Fibroblast of skin of right biceps (primary cell): ENCODE measurements at places on chromosomes 7 and 10.
A peak's percentile ranks its signal among the peaks of the same experiment; 100 is the strongest.

GRCh38 chr10:127849921-127850320, 42.8 kb downstream of the CLRN3 start:
- DNase-seq = no peak

GRCh38 chr7:11557627-11558026, 274.4 kb downstream of the THSD7A start:
- DNase-seq = peak; percentile 45

DNA sequence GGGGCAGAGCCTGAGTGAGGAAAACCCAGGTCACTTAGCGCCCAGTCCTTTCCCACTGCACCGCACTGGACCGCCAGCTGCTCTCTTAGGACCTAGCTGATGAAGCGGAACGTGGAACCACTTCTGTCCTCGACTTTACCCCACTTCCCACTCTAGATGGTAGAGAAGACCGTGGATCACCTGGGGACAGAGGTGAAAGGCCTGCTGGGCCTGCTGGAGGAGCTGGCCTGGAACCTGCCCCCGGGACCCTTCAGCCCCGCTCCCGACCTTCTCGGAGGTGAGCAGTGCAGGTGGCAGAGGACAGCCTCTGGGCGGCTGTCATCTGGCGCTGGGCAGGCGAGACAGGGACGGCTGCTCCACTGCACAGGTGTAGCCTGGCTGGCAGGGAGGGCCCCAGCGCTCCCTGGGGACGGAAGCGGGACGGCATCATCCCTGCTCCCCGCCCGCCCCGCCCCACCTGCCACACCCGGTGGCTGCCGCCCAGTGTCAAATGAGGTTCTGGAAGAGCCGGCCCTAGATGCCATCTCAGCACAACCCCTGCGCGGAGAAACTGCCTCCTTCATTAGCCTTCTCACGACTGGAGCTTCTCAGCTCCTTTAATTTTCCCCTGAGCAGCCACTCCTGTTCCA, 11.7 kb downstream of the PLAC9 start:
- no peak for DNase-seq

DNA sequence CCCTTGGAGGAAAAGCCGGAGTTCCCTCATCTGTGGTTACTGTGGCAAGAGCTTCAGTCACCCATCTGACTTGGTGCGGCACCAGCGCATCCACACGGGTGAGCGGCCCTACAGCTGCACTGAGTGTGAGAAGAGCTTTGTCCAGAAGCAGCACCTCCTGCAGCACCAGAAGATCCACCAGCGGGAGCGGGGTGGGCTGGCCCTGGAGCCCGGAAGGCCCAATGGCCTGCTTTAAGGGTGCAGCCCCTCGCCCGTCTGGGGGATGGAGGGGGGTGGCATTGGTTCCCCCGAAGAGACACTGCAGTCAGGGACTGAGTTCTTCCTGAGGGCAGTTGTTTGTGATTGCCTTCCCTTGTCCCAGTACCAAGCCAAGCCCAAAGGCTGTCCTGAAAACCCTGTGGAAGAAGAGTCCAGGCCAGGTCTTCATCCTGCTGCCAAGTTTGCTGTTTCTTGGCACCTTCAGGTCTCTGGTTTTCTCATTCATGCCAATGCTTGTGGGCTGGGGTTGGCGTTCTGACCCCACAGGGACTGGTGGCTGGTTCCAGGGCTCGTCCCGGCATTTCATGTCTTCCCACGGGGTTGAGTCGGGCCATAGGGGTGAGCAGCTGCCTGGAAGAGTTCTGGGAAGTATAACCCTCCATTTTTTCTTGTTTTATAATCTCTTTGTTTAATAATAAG, 7.7 kb upstream of the ZNF783 start:
- no peak for DNase-seq

GRCh38 chr7:75688200-75689136, 50.3 kb downstream of the HIP1 start:
- DNase-seq = no peak

DNA sequence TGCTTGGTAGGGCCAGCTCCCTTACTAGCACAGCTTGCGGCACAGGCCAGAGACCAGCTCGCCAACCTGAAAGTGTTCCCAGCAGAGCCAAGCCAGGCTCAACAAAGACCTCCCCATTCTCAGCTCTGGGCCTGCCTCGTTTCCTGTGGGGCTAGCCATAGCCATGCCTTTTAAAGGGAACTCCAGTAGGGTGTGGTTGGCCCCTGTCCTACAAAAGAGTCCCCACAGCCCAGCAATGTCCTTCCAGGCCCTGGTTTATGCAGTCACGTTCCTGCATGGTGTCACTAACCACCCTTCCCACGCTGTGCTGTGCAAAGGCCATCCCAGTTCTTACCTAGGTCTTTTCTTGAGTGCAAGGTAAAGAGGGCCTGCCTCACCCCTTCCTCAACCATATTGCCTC, 87.8 kb upstream of the LRRC4 start:
- no peak for DNase-seq

- DNase-seq = peak; percentile 26
Observed at GRCh38 chr10:28201410-28202400, 101.2 kb downstream of the MPP7 start.

- DNase-seq = no peak
Observed at GRCh38 chr10:31624611-31625010, 304.0 kb downstream of the ARHGAP12 start.

- peak; percentile 52 for DNase-seq
Observed at GRCh38 chr10:31320550-31321211, 1.7 kb downstream of the ZEB1 start.

DNA sequence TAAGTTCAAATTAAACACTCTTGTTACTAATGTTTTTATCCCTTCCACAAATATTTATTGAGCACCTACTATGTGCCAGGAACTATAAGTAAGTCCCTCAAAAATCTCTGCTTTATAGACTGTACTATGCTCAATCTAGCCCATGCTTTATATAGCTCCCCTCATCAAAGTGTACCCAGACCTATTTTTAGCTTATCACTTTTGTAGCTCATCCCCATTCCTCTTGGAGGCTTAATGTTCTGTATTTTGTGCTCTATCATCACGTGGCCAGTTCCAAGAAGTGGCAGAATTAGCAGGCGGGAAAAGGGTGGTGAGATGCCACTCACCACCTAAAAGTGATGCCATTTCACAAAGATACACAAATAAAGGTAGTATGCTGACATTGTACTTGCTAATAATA, 138.1 kb upstream of the BET1 start:
- DNase-seq = no peak

DNA sequence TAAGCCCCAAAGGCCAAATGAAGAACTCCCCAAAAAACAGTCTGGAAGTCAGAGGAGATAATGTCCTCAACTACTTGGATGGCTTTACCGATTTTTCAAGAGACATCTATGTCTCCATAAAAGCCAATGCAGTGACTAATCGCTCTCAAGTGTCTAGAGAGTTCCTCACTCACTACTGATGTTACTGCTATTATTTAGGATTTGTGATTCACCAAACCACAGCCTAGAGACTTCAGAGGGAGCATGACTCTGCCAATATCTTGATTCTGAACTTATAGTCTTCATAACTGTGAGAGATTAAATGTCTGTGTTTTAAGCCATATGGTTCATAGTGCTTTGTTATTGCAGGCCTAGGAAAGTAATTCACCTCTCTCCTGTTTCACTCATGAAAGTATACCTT, 160.2 kb downstream of the IPMK start:
- DNase-seq = peak; percentile 93

GRCh38 chr10:75408911-75409885, 7.6 kb upstream of the ZNF503 start:
- DNase-seq = peak; percentile 52

GRCh38 chr7:23000597-23001360, 13.2 kb downstream of the HYCC1 start:
- peak; percentile 56 for DNase-seq

- DNase-seq = peak; percentile 53
Observed at GRCh38 chr7:232410-233248, 40.3 kb downstream of the FAM20C start.

GRCh38 chr10:131997366-131998049, 15.8 kb upstream of the BNIP3 start:
- DNase-seq = peak; percentile 37

- DNase-seq = peak; percentile 78
Observed at GRCh38 chr7:48244864-48245271, 73.6 kb downstream of the ABCA13 start.

- peak; percentile 64 for DNase-seq
Observed at GRCh38 chr7:133602291-133602690, 349.4 kb downstream of the EXOC4 start.

GRCh38 chr10:68553138-68553537, 7.0 kb upstream of the TET1 start:
- DNase-seq = peak; percentile 4

- DNase-seq = no peak
Observed at GRCh38 chr7:157822688-157823031, 485.9 kb downstream of the DNAJB6 start.

- no peak for DNase-seq
Observed at GRCh38 chr7:120229084-120229483, 43.9 kb upstream of the KCND2 start.

DNA sequence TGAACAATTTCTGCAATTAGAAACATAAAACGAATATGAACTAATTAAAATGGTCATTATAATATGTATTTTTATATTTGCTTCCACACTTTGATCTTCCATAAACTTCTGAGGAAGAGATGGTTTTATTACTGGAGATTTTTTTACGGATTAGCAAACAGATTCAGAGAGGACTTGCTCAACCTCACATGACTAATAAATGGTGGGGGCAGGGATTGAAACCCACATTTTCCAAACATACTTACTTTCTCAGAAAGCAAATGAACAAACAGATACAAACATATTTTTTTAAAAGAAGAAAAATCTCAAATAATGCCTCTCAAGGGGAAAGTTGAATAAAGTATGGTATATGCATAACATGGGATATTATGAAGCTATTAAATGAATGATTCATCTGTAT, 18.3 kb downstream of the ANKMY2 start:
- DNase-seq = no peak

DNA sequence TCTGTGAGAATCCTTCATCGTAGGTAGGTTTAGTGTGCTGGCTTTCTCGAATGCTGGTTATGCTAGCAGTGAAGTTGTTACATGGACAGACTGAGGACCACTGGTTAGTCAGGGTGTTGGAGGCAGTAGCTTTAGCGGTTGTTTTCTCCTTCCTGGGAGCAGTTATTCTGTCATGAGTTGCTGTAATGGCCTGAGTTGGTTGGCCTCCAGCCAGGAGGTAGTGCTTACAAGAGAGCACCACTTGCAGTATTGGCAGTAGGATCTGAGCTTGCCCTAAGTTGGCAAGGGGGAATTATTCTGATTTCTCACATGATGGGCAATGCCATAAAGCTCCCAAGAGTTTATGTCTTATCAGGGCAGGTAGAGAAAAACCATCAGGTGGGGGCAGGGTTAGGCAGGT, 58.0 kb downstream of the IPMK start:
- DNase-seq = peak; percentile 5

GRCh38 chr10:45008524-45009161, 7.9 kb downstream of the ZNF22 start:
- DNase-seq = peak; percentile 86

GRCh38 chr7:54839575-54840213, 80.7 kb upstream of the SEC61G start:
- DNase-seq = peak; percentile 19

- no peak for DNase-seq
Observed at GRCh38 chr7:21579341-21580072, 36.7 kb downstream of the DNAH11 start.
